HS-5 (cell line): ENCODE measurements at places on chromosomes 16 and 17.

- DNase-seq = peak; percentile 44
Observed at GRCh38 chr17:61139219-61139618, 260.4 kb upstream of the TBX2 start.

DNA sequence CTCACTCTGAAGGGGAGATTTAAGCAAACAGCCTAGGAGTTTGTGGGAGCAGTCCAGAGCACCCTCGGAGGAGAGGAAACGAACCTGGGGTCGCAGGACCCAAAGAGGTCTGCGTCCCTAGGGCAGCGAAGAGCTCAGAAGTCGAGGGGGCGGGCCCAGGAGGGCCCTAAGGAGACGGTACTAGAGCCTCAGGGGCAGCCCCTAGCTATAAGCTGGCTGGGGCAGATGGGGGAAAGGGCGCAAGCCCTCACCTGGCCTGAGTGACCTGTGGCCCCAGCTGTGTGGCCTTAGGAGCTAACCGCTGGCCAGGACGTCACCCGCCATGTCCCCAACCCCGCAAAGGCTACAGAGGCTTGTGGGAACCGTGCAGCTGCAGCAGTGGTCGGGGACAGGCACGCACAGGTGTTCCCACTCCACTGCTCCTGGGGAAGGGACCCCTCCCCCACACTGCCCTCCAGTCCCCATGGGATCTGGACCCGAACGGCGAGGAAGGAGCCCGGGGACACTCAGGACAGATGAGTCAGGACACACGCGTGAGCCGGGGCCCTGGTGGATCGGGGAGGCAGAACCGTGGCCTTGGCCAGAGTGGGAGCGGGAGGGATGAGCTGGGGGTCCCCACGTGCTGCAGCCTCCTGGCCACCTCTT lies 2.0 kb upstream of the CTRB2 start:
- DNase-seq = no peak

DNA sequence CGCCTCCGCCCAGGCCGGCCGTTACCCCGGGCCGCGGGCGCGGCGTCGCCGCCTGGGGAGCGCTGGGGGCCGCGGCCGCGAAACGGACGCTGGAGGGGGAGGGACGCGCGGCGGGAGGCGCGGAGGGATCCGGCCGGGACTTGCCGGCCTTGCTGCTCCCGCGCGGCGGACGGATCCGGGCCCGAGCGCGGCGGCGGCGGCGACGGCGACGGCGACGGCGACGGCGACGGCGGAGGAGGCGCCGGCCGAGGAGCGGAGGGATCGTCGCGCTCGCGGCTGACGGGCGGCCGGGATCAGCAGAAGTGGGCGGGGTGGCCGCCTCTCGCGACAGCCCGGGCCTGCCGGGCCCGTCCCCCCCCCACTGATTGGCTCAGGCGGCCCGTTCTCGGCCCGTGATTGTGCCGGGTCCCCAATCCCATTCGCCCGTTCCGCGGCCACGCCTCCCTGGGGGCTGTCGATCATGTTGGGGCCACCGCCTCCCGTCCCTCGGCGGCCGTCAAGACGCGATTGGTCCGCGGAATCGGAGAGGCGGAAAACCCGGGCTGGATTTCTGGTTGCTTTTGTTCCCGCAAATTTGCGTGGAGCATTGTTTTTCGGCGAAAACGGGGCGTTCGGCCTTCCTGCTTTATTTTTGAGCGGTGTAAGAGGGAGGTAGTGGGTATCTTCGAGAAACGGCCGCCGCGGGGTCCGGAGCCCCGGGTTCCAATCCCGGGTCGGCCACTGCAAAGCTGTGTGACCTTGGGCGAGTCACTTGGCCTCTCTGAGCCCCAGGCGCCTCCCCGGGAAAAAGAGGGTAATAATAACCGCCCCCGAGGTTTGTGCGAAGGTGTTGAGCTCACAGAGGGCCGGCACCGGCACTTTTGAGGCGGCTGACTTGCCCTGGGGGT lies at the start of gene ZCCHC14:
Gene ZCCHC14 (minus strand): TSS at position 304 of the 887 bp plus-strand sequence. CDS start 786 bp downstream, outside the sequence.
- peak; percentile 52 for DNase-seq

- DNase-seq = no peak
Observed at GRCh38 chr17:50171371-50172071, 5.7 kb downstream of the SGCA start.
